Activated naive CD8-positive, alpha-beta T cell treated with anti-CD3 and anti-CD28 coated beads, Interleukin-2, amount 10 ng/mL, durations not matched to agents 7 days and 5 days (primary cell): ENCODE measurements at places on chromosomes 2 and 18. TPM values are rescaled to one million over a fixed set of nuclear protein-coding genes. Genes with fewer than 3 reads are reported as not detected.

DNA sequence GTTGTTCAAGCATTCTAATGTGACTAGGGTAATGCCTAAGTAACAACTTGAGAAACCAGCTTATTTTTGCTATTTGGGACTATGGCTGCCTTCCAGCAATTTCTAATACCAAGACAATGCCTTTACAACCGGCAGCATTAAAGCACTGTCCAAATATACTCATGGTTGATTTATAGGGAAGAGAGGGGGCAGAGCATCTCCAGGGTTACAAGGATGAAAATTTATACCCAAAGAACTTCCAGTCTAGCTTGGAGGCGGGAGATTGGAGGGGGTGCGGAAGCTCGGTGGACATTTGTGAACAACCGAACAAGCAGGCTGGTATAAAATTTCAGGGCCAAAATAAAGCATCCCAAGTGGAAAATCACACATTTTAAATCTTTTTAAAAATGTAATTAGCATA is 294.9 kb upstream of the STON1 start:
- H3K4me3 ChIP-seq: no peak overlapping the region
- no peak overlapping the region for H3K27ac ChIP-seq

DNA sequence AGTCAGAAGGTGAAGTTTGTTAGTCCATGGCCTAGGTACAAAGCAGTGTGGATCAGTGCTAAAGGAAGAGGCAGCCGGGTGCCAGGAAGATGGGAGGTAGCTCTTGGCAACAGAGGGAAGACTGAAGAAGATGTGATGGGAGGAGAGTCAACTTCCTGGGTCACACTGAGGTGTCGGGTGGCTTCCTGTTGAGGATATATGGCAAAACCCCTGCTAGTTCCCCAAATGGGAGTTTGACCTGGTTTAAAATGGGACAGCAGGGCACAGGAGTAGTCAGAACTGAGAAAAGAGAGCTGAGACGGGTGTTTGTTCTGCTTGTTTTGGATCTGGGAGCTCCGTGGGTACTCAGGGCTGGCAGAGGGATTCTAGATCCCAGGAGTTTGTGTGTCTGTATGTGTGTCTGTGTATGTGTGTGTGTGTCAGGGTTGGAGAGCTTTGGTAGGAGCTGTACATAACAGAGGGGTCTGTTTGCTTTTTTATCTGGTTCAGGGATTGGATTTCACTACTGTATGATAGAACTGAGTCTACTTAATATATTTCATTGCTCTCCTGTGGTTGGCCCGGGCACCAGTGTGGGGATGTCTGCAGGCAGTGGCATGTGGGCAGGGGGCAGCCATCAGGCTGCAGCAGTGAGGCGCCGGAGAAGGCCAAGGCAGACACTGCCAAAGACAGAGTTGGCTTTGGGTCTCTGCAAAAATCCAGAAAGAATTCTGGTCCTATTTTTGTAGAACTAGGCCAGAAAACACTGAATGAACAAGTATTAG is 17.1 kb downstream of the MXD1 start:
- H3K27me3 ChIP-seq: no peaks in the 10 kb centered on the region
- DNase-seq: no peak
- no peak overlapping the region for H3K4me3 ChIP-seq
- peaks cover 35% of the 10 kb centered on the region for H3K36me3 ChIP-seq
- H3K27ac ChIP-seq: peak overlapping the region; percentile 71
- peaks cover 15% of the 10 kb centered on the region for H3K4me1 ChIP-seq

The GALNT5 gene
- not detected for total RNA-seq

The AMER3 gene
- not detected for total RNA-seq

The TEX44 gene
- total RNA-seq: not detected
